ENCODE measurements at places on chromosomes 12 and 14.

- no peak overlapping the region for H3K4me3 ChIP-seq
- no peak overlapping the region for H3K27ac ChIP-seq
- no peaks in the 10 kb centered on the region for H3K36me3 ChIP-seq
- DNase-seq, result no peak
Measured at GRCh38 chr14:26123459-26123858, 474.4 kb downstream of the NOVA1 start.

DNA sequence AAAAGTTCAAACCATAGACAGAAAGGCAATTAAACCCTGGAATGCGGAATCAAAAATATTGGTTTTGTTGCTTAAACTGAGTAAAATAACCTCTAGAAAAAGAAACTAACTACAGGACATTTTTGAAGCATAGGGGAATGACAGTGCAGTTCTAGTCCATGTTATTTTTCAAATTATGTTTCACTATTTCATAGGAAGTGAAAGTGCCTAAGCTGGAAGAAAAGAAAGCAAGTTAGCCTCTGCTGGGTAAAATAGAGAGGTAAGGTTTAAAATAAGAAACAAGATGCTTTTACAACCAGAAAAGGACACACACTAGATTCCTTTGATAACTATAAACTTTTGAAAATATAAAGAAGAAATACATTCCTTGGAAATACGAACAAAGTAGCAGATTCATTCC, 1.1 kb downstream of the CLECL1 start:
- no peak overlapping the region for H3K27ac ChIP-seq
- no peak overlapping the region for H3K4me3 ChIP-seq
- no peaks in the 10 kb centered on the region for H3K4me1 ChIP-seq
- no peaks in the 10 kb centered on the region for H3K36me3 ChIP-seq

GRCh38 chr12:108055141-108055540, 73.9 kb upstream of the WSCD2 start:
- H3K4me3 ChIP-seq, result no peak overlapping the region
- no peak for DNase-seq
- H3K4me1 ChIP-seq, result no peaks in the 10 kb centered on the region
- no peaks in the 10 kb centered on the region for H3K36me3 ChIP-seq
- no peaks in the 10 kb centered on the region for H3K27me3 ChIP-seq

- no peaks in the 10 kb centered on the region for H3K27me3 ChIP-seq
- H3K27ac ChIP-seq, result no peak overlapping the region
- no peak overlapping the region for H3K4me3 ChIP-seq
- H3K4me1 ChIP-seq, result no peaks in the 10 kb centered on the region
Measured at GRCh38 chr14:24403294-24403998, 4.6 kb downstream of the NYNRIN start.

GRCh38 chr12:52971679-52972329, 22.9 kb downstream of the KRT18 start:
- DNase-seq, result peak; percentile 91
- H3K27me3 ChIP-seq, result no peaks in the 10 kb centered on the region
- peaks cover 22% of the 10 kb centered on the region for H3K4me1 ChIP-seq
- peak overlapping the region; percentile 63 for H3K27ac ChIP-seq
- H3K36me3 ChIP-seq, result no peaks in the 10 kb centered on the region

DNA sequence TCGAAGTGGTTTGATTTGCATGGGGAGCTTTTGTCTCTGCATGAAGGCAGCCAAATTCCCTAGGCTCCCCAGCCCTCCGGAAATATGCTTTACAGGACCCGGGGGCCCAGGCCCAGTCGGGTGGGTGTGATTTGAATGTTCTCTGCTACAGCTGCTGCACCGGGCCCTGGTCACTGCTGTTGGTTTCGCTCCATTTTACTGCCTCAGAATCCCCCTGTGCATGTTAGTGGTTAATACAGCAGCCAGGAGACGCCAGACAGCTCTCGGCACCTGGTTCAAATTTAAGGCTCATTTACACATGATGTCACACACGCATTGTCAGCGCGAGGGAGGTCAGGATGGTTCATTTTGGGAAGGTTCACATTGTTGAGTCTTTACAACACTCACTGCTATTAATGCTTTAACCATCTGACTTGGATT, 99.6 kb downstream of the SLC38A6 start:
- no peak overlapping the region for H3K27ac ChIP-seq
- H3K4me1 ChIP-seq, result peaks cover 1% of the 10 kb centered on the region
- H3K27me3 ChIP-seq, result no peaks in the 10 kb centered on the region
- peak; percentile 8 for DNase-seq

DNA sequence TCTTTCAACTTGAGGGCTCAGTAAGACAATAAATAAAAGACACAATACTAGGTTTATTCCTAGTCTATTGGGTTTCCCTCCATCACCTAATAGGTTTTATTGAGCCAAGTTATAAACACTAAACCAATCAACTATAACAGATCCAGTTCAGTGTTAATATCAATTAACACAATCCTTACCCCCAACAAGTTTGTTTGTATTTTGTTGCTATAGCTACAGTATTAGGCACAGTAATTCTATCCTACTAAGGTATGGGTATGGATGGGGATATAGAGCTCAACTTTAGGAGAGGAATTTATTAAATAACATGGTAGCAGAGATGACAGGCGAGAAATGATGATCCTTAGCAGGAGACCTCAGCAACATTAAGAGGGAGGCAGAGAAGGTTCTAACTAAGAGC, 13.3 kb downstream of the PPP4R3A start:
- H3K4me3 ChIP-seq, result no peak overlapping the region
- H3K27ac ChIP-seq, result no peak overlapping the region
- peaks cover 3% of the 10 kb centered on the region for H3K4me1 ChIP-seq
- H3K36me3 ChIP-seq, result no peaks in the 10 kb centered on the region
- DNase-seq, result peak; percentile 11

GRCh38 chr14:72084935-72085334, 152.7 kb downstream of the RGS6 start:
- H3K27ac ChIP-seq, result no peak overlapping the region
- no peak for DNase-seq
- H3K4me3 ChIP-seq, result no peak overlapping the region
- H3K27me3 ChIP-seq, result no peaks in the 10 kb centered on the region
- H3K36me3 ChIP-seq, result no peaks in the 10 kb centered on the region

DNA sequence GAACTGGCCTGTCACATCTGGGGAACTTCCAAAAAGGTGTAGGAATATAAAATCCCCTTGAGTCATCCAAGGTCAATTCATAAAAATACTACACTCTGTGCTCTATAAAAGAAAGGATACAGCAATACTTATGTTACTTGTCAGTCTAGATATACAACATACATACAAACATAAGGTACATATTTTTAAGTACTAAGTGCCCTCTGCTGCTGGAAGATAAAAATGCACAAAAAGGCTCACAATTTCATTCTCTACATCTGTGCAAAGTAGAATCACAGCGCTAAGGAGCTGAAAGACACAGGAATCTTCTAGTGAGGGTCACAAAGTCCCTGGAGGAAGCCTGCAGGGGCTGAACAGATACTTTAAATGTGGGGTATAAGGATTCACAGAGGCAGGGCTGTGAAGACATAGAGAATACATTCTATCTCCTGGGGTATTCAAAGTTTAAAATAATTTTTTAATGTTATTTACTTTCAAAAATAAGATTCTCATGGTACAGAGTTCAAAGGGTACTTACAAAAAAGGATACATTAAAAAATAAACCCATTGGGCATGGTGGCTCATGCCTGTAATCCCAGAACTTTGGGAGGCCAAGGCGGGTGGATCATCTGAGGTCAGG, 10.2 kb upstream of the GOLGA5 start:
- H3K4me1 ChIP-seq, result no peaks in the 10 kb centered on the region
- no peak overlapping the region for H3K27ac ChIP-seq
- DNase-seq, result peak; percentile 53
- H3K4me3 ChIP-seq, result no peak overlapping the region

DNA sequence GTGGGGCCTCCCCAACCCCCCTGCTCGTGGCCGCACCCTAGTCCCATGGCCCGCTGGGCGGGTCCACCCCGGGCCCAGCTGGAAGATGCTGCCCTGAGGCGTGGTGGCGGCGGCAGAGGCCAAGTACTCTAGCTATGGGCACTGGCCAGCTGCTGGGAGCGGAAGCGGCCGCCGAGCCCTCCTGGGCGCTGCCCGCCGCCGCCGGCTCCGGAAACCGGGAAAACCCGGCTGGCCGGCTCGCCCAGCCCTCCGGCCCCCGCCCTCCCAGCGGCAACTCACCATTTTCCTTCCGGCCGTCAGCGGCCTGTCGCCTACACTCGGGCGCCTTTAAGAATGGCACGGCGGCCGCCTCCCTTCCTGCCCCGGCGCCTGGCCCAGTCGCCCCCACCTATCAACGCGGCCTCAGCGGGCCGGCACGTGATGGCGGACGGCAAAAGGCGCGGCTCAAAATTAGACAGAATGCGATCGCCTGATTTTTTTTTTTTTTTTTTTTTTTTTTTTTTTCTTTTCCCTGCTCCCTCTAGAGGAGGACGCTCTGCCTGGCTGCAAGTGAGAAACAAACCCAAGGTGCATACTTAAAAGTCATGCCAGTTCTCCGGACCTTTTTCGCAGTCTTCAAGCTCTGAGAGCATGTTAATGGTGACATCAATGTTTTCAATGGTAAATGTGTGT, at the start of gene GMFB:
GMFB (minus strand) TSS at position 335 of the 672 bp plus-strand sequence; CDS start at position 282, 53 bp downstream.
- peak within 1 kb of the TSS; percentile 29 for H3K4me3 ChIP-seq
- H3K27ac ChIP-seq, result peak within 1 kb of the TSS; percentile 97
- no peaks in the 10 kb centered on the region for H3K36me3 ChIP-seq
- H3K4me1 ChIP-seq, result peaks cover 6% of the 10 kb centered on the region
- H3K27me3 ChIP-seq, result no peaks in the 10 kb centered on the region

DNA sequence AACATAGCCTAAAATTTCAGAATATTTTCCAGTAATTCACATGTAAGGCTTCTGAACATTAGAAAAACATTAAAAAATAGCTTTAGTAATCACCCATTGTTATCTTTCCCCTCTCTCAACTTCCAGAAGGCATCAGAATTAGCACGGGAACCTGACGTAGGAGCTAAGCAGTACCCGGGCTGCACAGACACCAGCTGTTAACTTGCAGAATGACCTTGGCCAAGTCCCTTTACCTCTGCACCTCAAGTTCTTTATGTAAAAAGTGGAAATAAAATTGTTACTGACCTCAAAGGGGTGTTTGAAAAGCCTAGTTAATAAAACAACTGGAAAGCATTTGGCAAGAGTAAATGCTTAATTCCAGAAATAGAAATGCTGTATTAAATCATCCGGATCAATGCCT, 7.2 kb downstream of the TPH2 start:
- no peak overlapping the region for H3K4me3 ChIP-seq
- no peaks in the 10 kb centered on the region for H3K36me3 ChIP-seq
- H3K27ac ChIP-seq, result no peak overlapping the region
- H3K4me1 ChIP-seq, result peaks cover 16% of the 10 kb centered on the region
- no peak for DNase-seq

GRCh38 chr12:49277466-49277865, 12.6 kb downstream of the TUBA1C start:
- no peaks in the 10 kb centered on the region for H3K27me3 ChIP-seq
- DNase-seq, result no peak
- H3K4me1 ChIP-seq, result no peaks in the 10 kb centered on the region
- H3K4me3 ChIP-seq, result no peak overlapping the region
- no peak overlapping the region for H3K27ac ChIP-seq
- H3K36me3 ChIP-seq, result peaks cover 4% of the 10 kb centered on the region

GRCh38 chr14:81256289-81256960, 35.7 kb upstream of the GTF2A1 start:
- no peaks in the 10 kb centered on the region for H3K4me1 ChIP-seq
- H3K27me3 ChIP-seq, result no peaks in the 10 kb centered on the region
- H3K36me3 ChIP-seq, result no peaks in the 10 kb centered on the region
- no peak for DNase-seq
- H3K27ac ChIP-seq, result no peak overlapping the region

GRCh38 chr14:104112113-104112505, 26.3 kb upstream of the KIF26A start:
- H3K27me3 ChIP-seq, result peaks cover 2% of the 10 kb centered on the region
- no peak overlapping the region for H3K4me3 ChIP-seq
- no peak for DNase-seq

DNA sequence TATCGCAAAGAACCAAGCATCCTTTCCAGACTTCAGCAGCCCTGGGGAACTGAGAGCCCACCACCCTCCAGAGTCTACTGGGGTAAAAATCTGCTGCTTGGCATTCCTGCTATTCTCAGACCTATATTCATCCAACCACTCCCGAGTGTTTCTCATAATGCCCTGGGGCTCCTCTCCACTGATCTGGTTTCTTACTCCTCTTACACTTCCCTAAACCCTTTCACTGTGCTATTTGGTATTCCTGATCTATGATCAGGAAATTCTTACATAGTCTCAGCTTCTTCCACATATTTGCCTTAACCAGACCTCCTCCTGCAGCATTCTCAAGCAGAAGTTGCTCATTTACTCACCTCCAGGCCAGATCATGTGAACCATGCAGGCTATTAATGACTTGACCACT, 82.4 kb downstream of the SYT10 start:
- no peaks in the 10 kb centered on the region for H3K36me3 ChIP-seq
- no peaks in the 10 kb centered on the region for H3K4me1 ChIP-seq
- H3K27ac ChIP-seq, result no peak overlapping the region
- no peaks in the 10 kb centered on the region for H3K27me3 ChIP-seq

DNA sequence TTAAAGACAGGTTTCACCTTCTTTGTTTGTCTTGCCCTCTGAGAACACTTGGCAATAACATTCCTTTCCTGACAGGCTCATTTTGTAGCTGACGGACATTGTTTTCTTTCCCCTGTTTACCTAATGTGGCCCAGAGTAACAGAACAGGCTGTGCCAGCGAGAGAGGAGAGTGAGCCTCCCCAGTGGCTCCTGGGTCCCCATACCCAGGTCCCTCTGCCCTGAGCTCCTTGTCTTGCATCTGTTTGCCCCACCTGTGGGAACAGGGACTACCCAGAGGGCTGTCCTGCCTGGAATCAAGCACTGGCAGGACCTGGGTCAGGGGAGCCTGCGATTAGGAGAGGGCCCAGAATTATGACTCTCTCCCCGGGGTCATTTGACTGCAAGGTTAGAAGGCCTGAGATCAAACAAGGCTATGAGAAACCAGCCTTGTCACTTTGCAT, 222.9 kb downstream of the ZFP36L1 start:
- H3K4me1 ChIP-seq, result peaks cover 5% of the 10 kb centered on the region
- H3K27me3 ChIP-seq, result no peaks in the 10 kb centered on the region
- no peaks in the 10 kb centered on the region for H3K36me3 ChIP-seq
- no peak overlapping the region for H3K4me3 ChIP-seq
- DNase-seq, result no peak

GRCh38 chr14:23916004-23916403, 37.6 kb upstream of the DHRS4 start:
- no peak overlapping the region for H3K27ac ChIP-seq
- H3K27me3 ChIP-seq, result no peaks in the 10 kb centered on the region
- DNase-seq, result no peak

- no peak overlapping the region for H3K27ac ChIP-seq
- no peaks in the 10 kb centered on the region for H3K36me3 ChIP-seq
- no peaks in the 10 kb centered on the region for H3K4me1 ChIP-seq
- no peaks in the 10 kb centered on the region for H3K27me3 ChIP-seq
- no peak for DNase-seq
Measured at GRCh38 chr12:39692258-39692853, 72.8 kb upstream of the ABCD2 start.
